ENCODE measurements at places on chromosomes 2 and 18.

GRCh38 chr18:32373505-32373904 lies 97.2 kb downstream of the GAREM1 start:
- no peak for DNase-seq

GRCh38 chr18:57915248-57915647 lies 112.1 kb upstream of the ATP8B1 start:
- no peak for DNase-seq

DNA sequence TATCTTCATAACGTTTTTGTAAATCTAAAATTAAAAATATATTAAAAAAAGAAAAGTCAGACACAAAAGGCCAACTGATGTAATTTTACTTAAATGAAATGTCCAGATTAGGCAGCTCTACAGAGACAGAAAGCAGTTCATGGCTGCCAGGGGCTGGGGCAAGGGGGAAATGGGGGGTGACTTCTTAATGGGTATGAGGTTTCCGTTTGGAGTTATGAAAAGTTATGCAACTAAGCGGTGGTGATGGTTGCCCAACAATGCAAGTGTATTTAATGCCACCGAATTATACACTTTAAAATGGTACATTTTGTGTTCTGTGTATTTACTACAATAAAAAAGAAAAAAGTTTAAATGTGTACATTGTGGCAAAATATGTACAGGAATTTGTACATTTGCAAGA lies 70.2 kb upstream of the TEX51 start:
- DNase-seq: no peak

GRCh38 chr2:220270481-220271070 lies 643.1 kb downstream of the SLC4A3 start:
- no peak for DNase-seq

GRCh38 chr2:230929381-230930148 lies 4.5 kb upstream of the GPR55 start:
- DNase-seq: no peak

DNA sequence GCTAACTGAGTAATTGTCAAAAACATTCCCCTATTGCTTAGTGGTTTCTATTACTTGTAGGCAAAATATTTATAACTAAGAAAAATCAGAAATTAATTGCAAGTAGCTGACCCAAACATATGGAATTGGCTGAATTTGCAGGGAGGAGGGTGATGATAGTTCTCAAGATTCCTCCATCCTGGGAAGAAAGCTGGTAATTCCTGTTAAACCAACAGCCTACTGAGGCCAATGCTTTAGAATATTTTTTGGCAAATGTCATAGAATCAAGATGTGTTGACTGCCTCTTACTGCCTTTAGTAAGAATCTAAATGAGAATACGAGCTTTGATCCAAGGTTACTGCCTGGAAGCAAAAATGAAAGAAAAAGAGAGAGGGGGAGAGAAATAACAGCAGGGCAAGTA lies 120.0 kb downstream of the COL6A3 start:
- no peak for DNase-seq

GRCh38 chr18:78368726-78369125 lies 610.9 kb upstream of the SALL3 start:
- DNase-seq: no peak

- no peak for DNase-seq
Observed at GRCh38 chr2:26557244-26557925, 79.5 kb upstream of the OTOF start.

DNA sequence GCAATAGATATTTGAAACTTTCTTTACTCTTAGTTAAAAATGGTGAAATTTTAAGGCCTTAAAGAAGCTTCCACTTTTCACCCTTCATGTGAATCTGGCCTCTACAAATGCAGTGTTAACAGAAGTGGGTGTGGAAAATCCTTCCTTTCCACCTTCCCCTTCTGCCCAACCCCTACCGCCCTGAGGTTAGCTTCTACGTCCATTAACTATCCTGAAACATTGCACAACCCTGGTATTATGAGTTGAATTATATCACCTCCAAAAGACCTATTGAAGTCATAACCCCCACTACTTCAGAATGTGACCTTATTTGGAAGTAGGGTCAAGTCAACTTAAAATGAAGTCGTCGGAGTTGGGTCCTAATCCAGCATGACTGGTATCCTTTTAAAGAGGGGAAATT lies 80.8 kb upstream of the ACSL3 start:
- DNase-seq: no peak

GRCh38 chr2:655626-656025 lies 21.6 kb downstream of the TMEM18 start:
- DNase-seq: no peak

DNA sequence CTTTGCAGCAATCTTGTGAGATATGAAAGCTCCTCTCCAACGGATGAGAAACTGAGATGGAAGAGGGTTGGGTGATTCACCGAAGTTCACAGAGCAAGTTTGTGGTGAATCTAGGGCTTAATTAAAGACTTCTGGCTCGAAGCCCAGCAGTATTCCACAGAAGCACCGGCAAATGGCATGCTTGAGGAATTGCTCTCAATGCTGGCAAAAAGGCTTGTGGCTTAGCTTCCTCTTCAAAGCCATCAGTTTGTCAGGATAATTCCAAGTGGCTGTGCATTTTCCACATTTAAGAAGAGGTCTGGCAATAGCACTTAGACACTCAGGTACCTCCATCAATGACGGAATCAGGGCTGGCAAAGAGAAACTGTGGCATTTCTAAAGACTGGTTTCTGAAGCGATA lies 98.7 kb upstream of the SLC66A3 start:
- no peak for DNase-seq

GRCh38 chr2:223563462-223563861 lies 38.7 kb downstream of the SCG2 start:
- no peak for DNase-seq
